ENCODE measurements at places on chromosomes 7 and 10.

GRCh38 chr10:61882621-61883370, 18.7 kb upstream of the ARID5B start:
- no peak for DNase-seq

- DNase-seq, result no peak
Measured at GRCh38 chr10:99979066-99979685, 30.6 kb downstream of the DNMBP start.

- DNase-seq, result no peak
Measured at GRCh38 chr7:47510192-47510591, 71.7 kb downstream of the TNS3 start.

DNA sequence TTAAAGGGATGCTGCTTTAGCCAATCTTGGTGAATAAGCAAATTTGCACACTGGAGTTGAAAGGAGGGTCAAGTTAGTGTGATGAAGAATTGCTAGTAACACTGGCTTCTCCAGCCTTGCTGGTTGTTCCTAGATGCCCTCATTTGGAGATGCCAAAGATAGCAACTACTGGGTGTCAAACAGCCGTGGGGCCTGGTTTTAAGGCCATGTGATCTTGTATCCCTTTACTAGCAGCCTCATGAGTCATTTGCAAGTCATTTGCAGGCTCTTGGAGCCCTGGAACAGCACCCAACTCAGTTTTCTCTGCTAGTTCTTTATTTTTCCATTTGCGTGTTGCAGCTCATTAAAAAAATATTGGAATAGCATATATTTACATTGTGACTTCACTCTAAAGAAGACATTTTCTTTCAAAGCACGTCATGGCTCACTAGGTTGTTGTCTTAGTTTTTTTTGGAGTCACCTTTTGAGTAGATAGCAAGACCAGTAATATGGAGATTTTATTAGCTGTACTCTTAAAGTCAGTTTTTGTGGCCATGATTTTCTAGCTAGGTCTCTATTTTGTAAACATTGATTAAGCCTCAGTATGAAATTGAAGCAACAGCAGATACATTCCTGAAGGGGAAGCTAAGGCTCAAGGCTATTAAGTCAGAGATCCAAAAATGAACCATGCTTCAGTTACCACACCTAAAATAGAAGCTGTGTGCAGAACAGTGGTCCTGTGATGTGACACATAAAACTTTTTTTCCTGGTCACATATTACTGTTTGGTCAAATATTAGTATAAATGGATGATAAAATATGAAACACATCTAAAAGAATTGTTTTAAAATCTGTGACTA, 1.3 kb downstream of the LSMEM1 start:
- DNase-seq, result no peak

GRCh38 chr7:1708596-1709251, 38.6 kb downstream of the ELFN1 start:
- no peak for DNase-seq

- no peak for DNase-seq
Measured at GRCh38 chr10:62456611-62457101, 82.5 kb downstream of the ZNF365 start.

- DNase-seq, result no peak
Measured at GRCh38 chr10:88045656-88046415, 182.4 kb downstream of the PTEN start.

All from retina (tissue), 1 donor.